ENCODE measurements at places on chromosomes 5 and 9. TPM values are rescaled to one million over a fixed set of nuclear protein-coding genes. Genes with fewer than 3 reads are reported as not detected.

- H3K27ac ChIP-seq, result no peak overlapping the region
- no peak for DNase-seq
- H3K27me3 ChIP-seq, result no peaks in the 10 kb centered on the region
- H3K4me3 ChIP-seq, result no peak overlapping the region
- H3K36me3 ChIP-seq, result no peaks in the 10 kb centered on the region
- no peaks in the 10 kb centered on the region for H3K4me1 ChIP-seq
Observed at GRCh38 chr9:2936221-2936620, 92.3 kb upstream of the PUM3 start.

- H3K27me3 ChIP-seq, result no peaks in the 10 kb centered on the region
- H3K27ac ChIP-seq, result no peak overlapping the region
- DNase-seq, result no peak
- H3K36me3 ChIP-seq, result no peaks in the 10 kb centered on the region
- no peak overlapping the region for H3K4me3 ChIP-seq
- no peaks in the 10 kb centered on the region for H3K4me1 ChIP-seq
Observed at GRCh38 chr5:65728218-65728617, 6.2 kb downstream of the NLN start.

DNA sequence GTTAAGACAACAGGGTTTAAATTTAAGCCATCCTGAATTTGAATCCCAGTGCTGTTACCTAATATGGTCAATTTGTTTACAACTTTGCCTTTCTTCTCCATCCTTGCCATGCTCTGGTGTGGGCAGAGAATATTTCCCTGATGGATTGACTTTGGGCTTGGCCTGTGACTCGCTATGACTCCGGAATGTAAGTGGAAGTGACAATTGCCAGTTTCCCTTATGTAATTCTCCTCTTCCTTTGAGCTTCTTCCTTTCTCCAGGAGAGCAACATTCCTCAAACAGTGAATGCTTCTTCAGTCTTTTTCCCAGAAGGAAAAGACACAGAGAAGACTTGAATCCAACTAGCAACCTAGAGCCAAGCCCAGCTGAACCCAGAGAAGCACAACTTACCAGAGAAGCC, 159.1 kb downstream of the LURAP1L start:
- DNase-seq, result no peak
- H3K27ac ChIP-seq, result no peak overlapping the region
- H3K36me3 ChIP-seq, result no peaks in the 10 kb centered on the region
- H3K27me3 ChIP-seq, result no peaks in the 10 kb centered on the region
- H3K4me1 ChIP-seq, result no peaks in the 10 kb centered on the region

DNA sequence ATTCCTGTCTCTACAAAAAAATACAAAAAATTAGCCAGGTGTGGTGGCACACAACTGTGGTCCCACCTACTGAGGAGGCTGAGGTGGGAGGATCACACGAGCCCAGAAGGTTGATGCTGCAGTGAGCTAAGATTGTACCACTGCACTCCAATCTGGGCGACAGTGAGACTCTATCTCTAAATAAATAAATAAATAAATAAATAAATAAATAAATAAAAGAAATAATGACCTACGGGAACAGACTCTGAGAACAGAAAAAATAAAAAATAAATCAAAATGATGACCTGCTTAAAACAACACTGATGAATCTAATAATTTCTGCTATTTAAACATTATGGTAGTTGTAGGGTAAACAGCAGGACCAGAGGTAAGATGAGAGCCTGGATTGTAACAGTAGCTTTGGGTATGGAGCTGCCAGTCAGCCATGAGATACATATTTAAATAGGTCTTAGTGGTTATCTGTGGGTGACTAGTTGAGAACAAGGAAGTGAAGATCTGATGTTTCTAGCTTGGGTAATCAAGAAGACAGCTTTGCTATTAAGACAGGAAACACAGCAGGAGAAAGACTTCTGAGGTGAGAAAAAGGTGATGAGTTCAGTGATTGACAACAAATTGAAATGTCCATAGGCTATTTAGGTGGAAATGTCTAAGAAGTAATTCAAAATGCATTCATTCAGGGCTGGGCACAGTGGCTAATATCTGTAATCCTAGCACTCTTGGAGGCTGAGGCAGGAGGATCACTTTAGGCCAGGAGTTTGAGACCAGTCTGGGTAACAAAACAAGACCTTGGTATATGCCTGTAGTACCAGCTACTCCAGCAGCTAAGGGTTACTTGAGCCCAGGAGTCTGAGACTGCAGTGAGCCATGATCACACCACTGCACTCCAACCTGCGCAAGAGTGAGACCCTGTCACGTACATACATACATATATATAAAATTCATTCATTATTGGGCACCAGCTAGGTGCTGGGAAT, 11.0 kb downstream of the RNF145 start:
- H3K36me3 ChIP-seq, result peaks cover 17% of the 10 kb centered on the region
- H3K4me1 ChIP-seq, result no peaks in the 10 kb centered on the region
- DNase-seq, result no peak

DNA sequence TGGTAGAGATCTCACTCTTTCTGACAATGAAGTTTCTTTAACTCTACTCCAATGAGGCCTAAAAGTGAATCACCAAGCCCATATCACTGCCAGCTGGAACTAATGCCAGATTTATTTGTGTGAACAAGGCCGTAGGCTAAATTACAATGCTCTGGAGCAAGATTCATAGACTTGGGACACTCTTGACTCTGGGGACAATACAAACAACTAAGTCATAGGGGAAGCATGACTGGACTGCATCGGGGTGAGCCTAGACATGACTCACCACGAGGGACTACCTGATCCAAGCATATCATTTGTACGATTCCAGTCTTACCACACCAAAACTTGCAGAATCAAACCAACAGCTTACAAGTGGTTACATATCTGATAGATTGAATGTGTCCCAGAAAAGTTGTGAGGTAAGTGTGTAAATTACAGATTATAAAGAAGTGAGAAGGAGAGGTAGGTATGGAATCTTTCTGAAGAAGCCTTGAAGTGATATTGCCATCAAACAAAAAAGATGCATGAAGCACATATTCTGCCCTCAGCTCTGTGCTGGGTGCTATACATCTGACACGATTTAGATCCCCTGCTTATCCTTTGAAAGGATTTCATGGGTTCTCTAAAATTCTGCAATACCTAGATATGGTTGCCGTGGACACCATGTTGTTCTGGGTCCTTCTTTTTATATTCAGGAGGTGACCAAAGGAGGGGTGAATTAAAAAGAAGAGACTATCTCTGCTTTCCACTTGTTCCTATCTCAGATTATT, 199.3 kb upstream of the PDE4D start:
- no peak overlapping the region for H3K4me3 ChIP-seq
- no peaks in the 10 kb centered on the region for H3K36me3 ChIP-seq
- no peaks in the 10 kb centered on the region for H3K27me3 ChIP-seq
- H3K27ac ChIP-seq, result no peak overlapping the region
- no peaks in the 10 kb centered on the region for H3K4me1 ChIP-seq

DNA sequence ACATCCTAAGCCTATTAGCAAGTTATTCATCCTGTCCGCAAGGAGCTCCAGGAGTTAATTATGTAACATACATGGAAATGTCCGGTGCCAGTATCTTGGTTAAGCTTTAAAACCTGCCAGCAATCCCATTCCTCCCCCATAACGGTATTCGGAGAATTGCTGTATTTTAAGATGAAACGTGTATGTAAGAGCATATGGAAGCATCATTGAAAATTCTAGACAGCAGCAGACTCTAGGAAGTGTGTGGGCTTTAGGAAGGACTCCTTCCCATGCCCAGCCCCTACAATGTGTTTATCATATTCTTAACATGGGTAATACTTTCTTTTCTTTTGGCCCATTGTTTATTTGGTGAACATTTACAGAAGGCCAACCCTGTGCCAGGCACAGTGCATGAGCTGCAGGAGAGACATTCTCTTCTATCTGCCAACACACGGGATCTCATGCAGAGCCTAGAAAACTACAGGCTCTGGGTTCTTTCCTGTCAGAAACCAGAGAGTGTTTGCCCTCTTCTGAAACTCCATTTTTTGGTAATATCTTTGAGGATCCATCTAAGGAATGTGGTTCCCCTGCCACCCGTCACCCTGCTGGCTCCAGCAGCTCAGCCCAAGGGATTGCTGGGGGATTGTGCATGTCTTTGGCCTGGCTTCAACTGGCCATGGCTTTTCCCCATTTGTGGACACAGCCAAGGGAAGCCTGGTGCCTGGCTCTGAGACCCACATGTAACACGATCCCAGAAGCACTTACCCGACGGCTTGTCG, 15.1 kb downstream of the ANGPTL2 start:
- no peak overlapping the region for H3K4me3 ChIP-seq
- no peaks in the 10 kb centered on the region for H3K36me3 ChIP-seq
- no peak for DNase-seq
- no peaks in the 10 kb centered on the region for H3K27me3 ChIP-seq

DNA sequence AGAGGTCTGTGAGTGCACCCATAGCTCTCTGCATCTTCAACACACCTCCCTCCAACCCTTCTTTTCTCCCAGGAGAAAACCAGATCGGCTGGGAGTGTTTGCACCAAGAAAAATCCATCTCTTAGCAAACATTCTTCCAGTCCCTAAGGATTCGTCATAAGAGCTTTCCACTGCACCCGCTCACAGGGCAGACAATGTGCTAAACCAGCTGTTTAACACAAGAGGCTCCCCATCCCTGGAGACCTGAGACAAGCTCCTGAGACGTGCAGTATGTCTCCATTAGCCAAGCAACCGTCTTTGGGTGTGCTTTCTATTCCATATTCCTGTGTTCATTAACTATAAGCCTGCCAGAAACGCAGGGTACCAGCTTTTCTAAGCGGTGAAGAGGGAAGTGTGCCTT, 93.6 kb upstream of the ZNF462 start:
- H3K4me3 ChIP-seq, result no peak overlapping the region
- H3K27me3 ChIP-seq, result no peaks in the 10 kb centered on the region
- no peaks in the 10 kb centered on the region for H3K4me1 ChIP-seq
- no peak for DNase-seq

DNA sequence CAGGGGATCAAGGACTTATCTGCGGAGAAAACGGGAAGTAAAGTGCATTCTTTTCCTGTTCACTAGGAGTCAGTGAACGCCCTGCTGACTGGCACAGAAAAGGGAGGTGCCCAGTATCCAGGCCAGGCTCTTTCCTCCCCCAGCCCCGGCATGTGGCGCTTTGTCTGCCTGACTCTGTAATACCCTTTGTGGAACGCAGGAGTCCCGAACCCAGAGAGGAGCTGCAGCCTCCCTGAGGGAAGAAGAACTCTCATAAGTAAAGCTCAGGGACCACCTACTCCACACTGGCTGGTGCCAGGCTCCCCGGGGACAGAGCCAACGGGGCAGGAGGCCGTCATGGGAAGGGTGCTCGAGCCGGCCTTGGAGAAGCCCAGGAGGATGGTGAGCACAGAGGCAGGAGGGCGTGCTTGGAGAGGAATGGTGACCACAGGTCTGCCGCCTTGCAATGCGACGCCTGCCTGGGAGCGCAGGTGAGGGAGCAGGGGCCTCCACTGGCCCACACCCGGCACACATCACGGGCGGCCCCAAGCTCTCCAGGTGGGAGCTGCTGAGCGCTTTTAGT, 31.5 kb downstream of the VAV2 start:
- no peaks in the 10 kb centered on the region for H3K27me3 ChIP-seq
- no peak overlapping the region for H3K27ac ChIP-seq
- no peaks in the 10 kb centered on the region for H3K36me3 ChIP-seq
- H3K4me3 ChIP-seq, result no peak overlapping the region
- H3K4me1 ChIP-seq, result peaks cover 10% of the 10 kb centered on the region
- no peak for DNase-seq

DNA sequence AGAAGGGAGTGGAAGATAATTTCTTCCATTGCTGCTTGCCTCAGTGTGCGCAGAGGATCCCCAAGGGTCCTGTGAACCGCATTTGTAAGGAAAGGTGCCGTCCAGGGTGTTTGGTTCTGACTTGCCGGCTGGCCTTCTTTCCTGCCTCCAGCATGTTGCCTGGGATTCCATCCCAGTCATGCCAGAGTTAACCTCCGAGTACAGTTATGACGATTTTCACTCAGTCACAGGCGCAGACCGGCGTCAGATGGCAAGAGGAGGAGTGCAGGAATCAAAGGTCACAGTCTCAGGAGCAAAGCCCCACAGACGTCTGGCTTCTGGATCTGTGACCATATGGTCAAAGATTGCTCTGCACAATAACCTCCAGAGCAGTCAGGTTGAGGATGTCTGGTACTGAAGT, 5.9 kb upstream of the GADD45G start:
- peaks cover 5% of the 10 kb centered on the region for H3K4me1 ChIP-seq
- H3K27me3 ChIP-seq, result no peaks in the 10 kb centered on the region
- no peaks in the 10 kb centered on the region for H3K36me3 ChIP-seq
- H3K27ac ChIP-seq, result no peak overlapping the region
- no peak for DNase-seq

GRCh38 chr9:100890321-100890720, 138.2 kb upstream of the PLPPR1 start:
- H3K4me3 ChIP-seq, result no peak overlapping the region
- no peak overlapping the region for H3K27ac ChIP-seq
- H3K36me3 ChIP-seq, result no peaks in the 10 kb centered on the region
- DNase-seq, result no peak
- no peaks in the 10 kb centered on the region for H3K4me1 ChIP-seq

- no peaks in the 10 kb centered on the region for H3K27me3 ChIP-seq
- no peak overlapping the region for H3K27ac ChIP-seq
- H3K4me3 ChIP-seq, result no peak overlapping the region
- H3K4me1 ChIP-seq, result no peaks in the 10 kb centered on the region
- DNase-seq, result no peak
Observed at GRCh38 chr5:155150012-155150411, 136.5 kb downstream of the KIF4B start.

- H3K27me3 ChIP-seq, result no peaks in the 10 kb centered on the region
- no peaks in the 10 kb centered on the region for H3K4me1 ChIP-seq
- DNase-seq, result no peak
- H3K4me3 ChIP-seq, result no peak overlapping the region
Observed at GRCh38 chr9:89077519-89077918, 86.3 kb downstream of the S1PR3 start.

DNA sequence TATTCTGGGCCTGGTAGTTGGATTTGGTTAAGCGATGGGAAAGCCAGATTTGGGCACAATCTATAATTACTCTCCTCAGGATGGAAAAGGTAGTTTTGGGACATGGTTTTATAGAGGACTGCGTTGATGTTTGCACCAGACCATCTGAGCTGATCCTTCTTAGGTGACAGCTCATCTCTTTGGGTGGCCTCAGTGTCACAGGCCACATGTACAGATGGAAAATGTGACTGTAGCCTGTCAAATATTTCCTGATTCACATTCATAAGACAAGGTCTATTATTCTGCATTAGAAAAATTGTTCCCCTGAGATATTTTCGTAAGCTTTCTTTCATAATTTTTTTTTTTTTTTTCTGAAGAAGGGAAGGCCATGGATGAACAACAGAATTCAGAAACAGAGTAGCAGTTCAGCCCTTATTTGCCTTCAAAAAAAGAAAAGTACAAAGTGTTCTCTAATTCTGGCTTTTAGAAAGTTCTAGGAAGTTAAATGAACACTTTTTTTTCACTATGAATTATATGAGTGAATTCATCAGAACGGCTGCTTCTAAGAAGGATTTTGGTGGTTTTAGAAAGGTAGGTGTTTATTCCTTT, 81.0 kb downstream of the NNT start:
- no peak overlapping the region for H3K4me3 ChIP-seq
- H3K27me3 ChIP-seq, result no peaks in the 10 kb centered on the region
- peaks cover 8% of the 10 kb centered on the region for H3K4me1 ChIP-seq
- H3K36me3 ChIP-seq, result no peaks in the 10 kb centered on the region
- peak overlapping the region; percentile 89 for H3K27ac ChIP-seq

GRCh38 chr5:143986516-143987212, 174.7 kb downstream of the HMHB1 start:
- peak overlapping the region; percentile 55 for H3K27ac ChIP-seq
- DNase-seq, result no peak
- H3K4me1 ChIP-seq, result no peaks in the 10 kb centered on the region
- H3K4me3 ChIP-seq, result no peak overlapping the region
- no peaks in the 10 kb centered on the region for H3K36me3 ChIP-seq

Gene IL7R
- total RNA-seq, result 6.6 TPM

Gene PCDHGA6
- 2.0 TPM for total RNA-seq

Gene RASGRF2
- 16.9 TPM for total RNA-seq

Gene DNM1
- 31.9 TPM for total RNA-seq

Gene LCN1
- not detected for total RNA-seq

Gene CNTNAP3B
- total RNA-seq, result 47.1 TPM

Gene DOCK2
- 33.1 TPM for total RNA-seq

Gene MSH3
- 8.7 TPM for total RNA-seq
